ENCODE measurements at places on chromosomes 1 and 21.

GRCh38 chr1:153573351-153573750, 7.7 kb upstream of the S100A2 start:
- no peak for DNase-seq

DNA sequence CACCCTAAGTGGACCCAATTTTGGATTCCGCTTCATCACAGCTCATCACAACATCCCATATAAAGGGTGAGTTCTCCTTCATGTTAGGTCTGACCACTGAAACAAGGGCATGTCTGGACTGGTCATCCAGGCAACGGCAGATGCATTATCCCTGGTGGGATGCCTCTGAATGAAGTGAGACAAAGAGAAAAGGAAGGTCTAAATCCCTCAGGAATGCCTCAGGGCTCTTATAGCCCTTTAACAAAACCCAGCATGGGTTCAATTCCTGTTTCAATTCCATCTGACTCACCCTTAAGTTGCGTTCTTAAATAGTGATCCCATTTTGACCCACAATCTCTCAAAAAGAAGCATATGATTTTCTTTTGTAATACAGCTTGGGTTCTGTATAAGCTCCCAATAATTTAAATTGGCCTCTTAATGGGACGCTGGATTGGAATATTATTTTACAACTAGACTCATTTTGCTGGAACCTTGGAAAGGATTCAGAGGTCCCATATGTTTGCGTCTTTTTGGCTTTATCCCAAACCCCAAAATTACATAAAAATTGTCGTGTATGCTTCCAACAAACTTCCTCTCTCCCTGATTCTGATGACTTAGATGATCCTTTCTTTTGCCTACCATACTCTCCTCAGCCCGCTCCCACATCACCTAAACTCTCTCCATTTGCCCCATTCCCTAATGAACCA, 287.4 kb upstream of the ZP4 start:
- DNase-seq: no peak

DNA sequence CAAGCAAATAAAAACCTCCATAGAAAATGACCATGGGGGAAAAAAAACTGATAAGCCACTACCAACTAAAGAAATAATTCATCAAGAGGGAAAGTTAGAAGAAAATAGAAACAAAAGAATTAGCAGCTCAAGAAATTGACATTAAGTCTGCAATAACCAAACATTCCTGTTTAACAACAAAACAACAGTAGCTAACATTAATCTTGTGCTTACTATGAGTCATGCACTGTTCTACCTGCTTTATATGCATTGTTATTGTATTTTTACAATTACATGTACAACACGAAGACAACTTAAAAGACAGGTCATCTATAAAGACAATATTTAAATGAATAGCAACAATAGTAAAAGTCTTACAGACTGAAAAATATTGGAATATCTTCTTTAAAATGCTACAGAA, 34.4 kb upstream of the LRRC7 start:
- DNase-seq: no peak

- no peak for DNase-seq
Observed at GRCh38 chr1:43171312-43171875, 696 bp downstream of the EBNA1BP2 start.

DNA sequence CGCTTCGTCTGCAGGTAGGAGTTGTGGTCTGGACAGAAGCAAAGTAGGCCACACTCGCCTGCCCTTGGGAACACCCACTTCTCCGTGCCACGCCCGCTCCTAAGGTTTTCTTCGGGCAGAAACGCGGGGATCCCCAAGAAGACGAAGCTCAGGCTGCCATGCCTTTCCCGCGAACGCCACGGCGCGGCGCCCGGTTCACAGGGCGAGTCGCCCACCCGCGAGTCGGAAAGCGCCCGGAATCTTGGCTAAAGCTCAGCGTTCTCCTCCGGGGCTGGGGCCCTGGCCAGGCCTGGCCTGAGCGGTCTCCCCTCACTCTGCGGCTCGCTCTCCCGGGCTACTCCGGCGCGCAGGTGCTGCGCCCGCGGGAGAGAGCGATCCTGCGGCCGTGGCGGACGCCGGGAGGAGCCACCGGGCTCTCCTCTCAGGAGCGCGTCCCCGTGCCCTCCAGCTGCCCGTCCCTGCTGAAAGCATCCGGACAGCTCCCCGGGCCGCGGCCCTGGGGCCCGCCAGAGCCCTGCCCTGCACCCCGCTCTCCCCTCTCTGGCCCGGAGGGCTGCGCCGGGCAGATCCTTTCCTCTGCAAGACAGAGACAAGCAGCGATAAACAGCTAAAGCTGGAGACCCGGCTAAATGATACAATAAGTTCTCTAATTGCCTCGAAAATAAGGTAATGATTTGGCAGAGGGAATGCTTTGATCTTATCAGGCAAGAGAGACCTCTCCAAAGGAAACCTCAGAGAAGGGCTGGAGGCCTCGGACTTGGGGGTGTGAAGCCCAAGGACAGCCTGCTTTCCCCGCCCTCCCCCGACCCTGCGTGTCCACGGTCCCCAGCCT, 6.7 kb upstream of the WNT2B start:
- no peak for DNase-seq

- no peak for DNase-seq
Observed at GRCh38 chr1:116075990-116076389, 35.2 kb upstream of the MAB21L3 start.

DNA sequence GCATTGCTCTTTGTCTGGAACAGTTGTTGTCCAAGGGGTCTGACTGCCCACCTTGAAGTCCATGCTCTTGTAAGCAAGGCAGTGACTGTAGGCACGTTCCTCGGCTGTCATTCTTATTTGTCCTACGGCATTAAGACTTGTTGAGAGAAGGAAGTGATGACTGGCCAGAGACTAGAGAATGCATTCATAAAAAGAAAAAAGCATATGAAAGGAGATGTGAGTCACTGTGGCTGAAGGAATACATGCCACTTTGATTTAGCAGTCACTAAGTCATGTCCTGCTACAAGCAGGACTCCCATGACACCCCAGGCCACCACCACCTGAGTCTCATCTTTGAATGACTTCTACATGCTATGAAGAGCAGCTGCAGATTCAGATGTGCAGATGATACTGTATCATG, 50.5 kb downstream of the CNN3 start:
- DNase-seq: no peak

DNA sequence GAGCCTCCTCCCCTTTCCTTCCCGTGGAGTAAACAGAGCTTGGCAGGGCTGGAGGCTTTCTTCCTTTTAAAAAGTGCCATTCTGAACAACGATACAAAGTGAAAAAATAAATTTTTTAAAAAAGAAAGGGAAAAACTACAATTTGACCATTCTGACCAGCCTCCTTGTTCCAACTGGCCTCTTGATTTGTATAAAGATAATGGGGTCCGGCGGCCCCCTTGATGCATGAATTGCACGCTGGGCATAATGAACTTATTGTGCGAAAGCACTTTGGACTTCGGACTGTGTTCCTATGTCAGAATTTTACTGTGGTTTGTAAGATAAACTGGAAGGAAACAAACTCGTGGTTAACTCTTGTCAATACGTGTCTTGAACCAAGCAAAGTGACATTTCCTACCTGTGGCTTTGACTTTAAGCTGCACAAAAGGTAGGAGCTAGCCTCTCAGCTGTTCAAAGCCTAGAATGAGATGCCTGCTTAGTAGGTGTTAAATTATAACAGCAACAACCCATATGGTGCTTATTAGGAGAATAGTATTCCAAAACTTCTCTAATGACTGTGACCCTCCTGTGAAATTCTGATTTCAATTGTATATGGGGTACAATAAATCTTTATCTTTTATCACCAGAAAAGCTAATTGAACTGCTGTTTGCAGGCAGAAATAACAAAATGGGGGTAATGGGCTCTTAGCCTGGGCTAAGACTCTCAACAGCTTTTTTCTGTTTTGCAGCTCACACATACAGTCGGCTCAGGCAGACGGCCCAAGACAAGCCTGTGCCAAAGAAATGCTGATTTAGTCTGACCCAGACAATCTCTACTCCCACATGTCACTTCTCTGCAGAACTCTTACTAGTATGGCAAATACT, 9.3 kb downstream of the IRF2BP2 start:
- DNase-seq: no peak

DNA sequence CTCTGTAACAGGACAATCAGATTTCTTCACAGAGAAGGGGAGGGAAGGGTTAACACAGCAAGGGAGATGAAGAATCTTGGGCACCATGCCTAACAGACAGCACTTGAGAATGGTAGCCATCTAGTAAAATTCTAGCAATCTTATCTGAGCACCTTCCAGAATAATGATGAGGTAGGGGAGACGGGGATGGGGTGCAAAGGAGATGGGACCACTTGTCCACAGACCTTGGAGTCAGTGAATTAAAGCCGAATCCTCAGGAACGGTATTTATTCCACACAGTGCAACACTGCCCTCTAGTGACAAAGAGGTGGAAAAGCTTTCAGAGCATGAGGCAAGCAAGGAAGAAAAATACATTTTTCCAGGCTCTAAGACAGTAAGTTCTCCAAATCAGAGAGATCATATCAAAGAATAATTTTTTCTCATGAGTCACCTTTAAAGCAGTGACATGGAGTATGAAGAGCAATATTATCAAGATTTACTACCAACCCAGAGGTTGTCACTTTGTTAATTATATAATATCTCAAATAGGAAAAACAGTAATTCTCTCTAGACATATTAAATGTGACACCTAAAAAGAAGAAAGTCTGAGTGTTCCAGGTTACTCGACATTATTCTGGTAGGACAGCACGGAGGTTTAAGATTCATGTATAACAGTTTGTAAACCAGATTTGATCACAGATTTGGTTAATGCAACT, 43.3 kb upstream of the LPAR3 start:
- DNase-seq: peak; percentile 10

- DNase-seq: no peak
Observed at GRCh38 chr1:234206651-234207284, 166.5 kb upstream of the COA6 start.

DNA sequence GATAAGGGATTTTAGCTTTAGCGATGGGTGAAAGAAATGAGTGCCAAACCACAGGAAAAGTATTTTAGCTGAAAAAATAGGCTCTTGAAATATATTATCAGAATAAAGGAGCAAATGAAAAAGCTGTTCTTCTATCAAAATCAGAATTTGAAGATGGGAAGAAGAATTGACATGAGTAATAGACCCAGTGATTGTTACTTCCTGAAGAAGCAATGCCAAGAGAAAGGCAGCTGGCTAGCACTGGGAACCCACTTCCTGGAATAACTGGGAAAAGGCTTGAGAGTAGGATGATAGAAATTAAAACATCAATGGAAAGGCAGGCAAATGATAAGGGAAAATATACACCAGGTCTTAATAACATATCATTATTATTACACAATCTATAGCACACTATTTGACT, 29.9 kb upstream of the LYPLAL1 start:
- DNase-seq: no peak

- no peak for DNase-seq
Observed at GRCh38 chr21:44019568-44019958, 7.5 kb downstream of the TRAPPC10 start.

- no peak for DNase-seq
Observed at GRCh38 chr1:192776206-192776605, 32.6 kb upstream of the RGS2 start.

DNA sequence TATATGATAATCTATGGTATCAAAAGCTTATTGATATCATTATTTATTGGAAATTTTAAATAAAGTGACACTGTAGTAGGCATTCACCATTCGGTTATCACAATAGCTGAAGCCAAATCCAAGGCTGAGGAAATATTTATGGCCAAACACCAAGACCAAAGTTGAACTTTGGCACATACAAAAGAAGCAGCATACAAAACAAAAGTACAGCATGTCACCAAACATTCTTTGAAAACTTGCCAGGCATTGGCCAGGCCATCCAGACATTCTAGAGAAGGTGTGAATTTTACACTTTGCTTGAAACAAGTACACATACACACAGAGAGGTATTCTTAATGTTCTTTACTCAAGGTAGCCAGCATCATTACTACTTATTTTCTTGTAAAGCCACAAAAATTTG, 544.4 kb upstream of the CXADR start:
- no peak for DNase-seq

- DNase-seq: no peak
Observed at GRCh38 chr21:17988102-17988437, 168.9 kb upstream of the C21orf91 start.

DNA sequence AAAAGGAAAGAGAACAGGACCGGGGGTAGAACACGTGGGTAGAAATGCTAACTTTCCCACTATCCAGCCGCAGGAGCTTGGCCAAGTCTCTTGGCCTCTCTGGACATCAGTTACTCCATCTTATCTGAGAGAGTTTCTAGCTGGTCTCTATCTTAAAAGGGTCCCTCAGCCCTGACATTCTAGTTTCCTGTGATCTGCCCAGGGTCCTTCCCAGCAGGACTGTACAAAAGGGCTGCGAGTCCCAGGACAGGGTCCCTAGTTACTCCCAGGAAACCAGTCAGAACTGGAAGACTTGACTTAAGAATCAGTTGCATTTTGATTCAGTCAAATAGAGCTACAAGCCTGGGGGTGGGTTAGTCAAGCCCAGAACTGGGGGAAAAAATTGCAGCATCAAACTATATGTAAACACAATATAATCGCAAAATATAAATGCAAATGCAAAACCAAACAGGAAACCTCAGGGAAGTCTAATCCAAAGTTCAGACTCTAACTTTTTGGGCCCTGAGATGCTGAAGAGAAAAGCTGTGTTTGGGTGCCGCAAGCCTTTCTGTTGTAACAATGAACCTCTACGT, 2.9 kb downstream of the ASAP3 start:
- DNase-seq: no peak

DNA sequence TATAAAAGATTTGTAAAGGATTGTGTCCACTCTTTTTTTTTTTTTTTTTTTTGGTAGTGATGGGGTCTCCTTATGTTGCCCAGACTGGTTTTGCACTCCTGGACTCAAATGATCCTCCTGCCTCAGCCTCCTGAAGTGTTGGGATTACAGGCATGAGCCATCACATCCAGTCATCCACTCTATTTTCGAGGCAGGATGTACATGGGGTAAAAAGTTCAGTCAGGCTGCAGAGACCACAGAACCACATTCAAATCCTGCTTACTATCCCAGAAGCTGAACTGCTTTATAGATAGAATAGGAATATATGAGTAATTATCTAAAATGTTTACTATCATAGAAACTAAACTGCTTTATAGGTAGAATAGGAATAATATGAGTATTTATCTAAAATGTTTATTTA, 26.0 kb upstream of the KCNK2 start:
- no peak for DNase-seq

DNA sequence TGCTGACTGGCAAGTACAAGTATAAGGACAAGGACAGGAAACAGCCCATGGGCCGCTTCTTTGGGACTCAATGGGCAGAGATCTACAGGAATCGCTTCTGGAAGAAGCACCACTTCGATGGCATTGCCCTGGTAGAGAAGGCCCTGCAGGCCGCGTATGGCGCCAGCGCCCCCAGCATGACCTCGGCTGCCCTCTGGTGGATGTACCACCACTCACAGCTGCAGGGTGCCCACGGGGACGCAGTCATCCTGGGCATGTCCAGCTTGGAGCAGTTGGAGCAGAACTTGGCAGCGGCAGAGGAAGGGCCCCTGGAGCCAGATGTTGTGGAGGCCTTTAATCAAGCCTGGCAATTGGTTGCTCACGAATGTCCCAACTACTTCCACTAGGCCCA, 32.0 kb downstream of the SLC16A1 start:
- no peak for DNase-seq
